ENCODE measurements at places on chromosomes 3 and 15.

GRCh38 chr15:43095708-43096347 lies 10.0 kb downstream of the UBR1 start:
- DNase-seq = no peak

GRCh38 chr15:50235794-50236193 lies 29.7 kb downstream of the HDC start:
- no peak for DNase-seq

GRCh38 chr3:100947119-100947518 lies 46.1 kb downstream of the ABI3BP start:
- DNase-seq = no peak

GRCh38 chr15:63288778-63289378 lies 11.5 kb downstream of the APH1B start:
- DNase-seq = no peak

GRCh38 chr3:165770781-165771180 lies 66.4 kb downstream of the BCHE start:
- no peak for DNase-seq

DNA sequence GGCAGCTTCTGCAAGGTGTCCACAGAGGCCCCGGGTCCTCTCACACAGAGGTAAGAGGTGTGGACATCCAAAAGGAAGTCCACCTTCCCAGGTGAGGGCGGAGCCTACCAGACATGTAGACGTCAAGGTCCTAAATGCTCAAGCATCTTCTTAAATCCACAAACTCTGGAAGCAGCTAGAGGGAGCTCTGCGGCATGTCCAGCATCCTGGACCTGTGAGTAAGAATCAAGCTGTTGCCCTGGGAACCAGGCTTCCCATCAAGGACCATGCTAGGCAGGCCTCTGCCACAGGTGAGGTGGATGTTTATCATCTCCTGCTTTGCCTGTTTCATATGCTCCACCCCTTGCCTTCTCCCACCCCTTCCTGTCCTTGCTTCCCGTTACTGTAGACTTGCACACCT lies 368.2 kb downstream of the GABRG3 start:
- DNase-seq = no peak

GRCh38 chr15:80739919-80740318 lies 39.3 kb upstream of the CEMIP start:
- DNase-seq = no peak

- DNase-seq = no peak
Observed at GRCh38 chr3:146969356-146969755, 364.2 kb upstream of the PLSCR5 start.

- DNase-seq = no peak
Observed at GRCh38 chr15:45203182-45203581, 15.4 kb upstream of the SHF start.

DNA sequence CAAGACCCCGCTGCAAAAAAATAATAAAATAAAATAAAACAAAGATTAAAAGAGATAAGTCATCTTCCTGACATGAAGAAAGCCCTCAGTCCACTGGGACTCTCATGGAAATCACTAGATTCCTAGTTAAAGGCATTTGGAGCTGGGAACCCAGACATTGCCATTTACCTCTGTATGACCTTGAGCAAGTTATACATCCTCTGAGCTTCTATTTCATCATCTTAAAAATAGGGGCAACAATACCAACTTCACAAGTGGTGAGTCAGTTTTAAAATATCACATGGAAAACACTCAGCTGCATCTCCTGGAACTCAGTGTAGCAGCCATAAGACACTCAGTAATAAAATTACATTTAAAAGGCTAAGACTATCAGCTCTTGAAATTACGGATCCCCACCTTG lies 334.8 kb downstream of the ERC2 start:
- DNase-seq = no peak

DNA sequence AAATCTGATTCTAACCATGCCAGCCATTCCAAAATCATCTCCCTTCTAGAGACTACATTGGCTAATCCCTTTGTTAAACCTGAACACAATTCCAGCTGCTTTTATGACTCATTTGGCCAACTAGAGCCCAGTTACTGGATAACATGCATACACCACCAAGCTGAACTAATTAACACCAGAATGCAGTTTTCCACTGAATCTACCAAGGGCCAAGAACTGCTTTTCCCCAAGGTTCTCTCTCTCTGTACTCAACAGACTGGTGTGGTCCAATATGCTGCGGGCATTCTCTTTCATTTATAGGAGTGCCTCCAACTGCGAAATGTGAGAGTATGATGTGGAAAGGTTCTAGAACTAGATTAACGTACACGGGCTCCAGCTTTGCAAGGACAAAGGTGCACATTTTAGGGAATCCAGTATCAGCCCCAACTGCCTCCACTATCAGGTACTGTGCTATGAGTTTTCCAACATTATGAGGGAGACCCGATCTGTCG lies 1.5 kb downstream of the CHSY1 start:
- DNase-seq = no peak

GRCh38 chr15:77497942-77498361 lies 77.3 kb downstream of the HMG20A start:
- no peak for DNase-seq

GRCh38 chr15:64058279-64058678 lies 12.0 kb upstream of the DAPK2 start:
- DNase-seq = no peak

DNA sequence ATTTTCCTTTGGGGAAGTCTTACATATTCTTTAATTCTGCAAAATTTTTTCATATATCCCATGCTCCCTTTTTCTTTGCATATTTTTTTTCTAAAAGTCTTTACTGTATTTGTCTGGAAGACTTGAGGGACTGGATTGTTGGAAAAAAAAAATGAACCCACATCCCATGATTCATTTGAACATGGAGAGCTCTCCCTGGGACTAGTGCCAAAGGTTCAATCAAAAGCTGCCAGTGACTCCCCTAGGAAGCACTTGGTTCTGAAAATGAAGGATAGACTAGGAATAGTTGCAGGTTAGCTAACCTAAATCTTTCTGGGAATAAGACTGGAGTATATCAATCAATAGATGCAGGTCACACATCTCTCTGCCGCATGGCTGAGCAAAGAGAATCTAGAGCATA lies 16.4 kb upstream of the BNC1 start:
- DNase-seq = no peak

DNA sequence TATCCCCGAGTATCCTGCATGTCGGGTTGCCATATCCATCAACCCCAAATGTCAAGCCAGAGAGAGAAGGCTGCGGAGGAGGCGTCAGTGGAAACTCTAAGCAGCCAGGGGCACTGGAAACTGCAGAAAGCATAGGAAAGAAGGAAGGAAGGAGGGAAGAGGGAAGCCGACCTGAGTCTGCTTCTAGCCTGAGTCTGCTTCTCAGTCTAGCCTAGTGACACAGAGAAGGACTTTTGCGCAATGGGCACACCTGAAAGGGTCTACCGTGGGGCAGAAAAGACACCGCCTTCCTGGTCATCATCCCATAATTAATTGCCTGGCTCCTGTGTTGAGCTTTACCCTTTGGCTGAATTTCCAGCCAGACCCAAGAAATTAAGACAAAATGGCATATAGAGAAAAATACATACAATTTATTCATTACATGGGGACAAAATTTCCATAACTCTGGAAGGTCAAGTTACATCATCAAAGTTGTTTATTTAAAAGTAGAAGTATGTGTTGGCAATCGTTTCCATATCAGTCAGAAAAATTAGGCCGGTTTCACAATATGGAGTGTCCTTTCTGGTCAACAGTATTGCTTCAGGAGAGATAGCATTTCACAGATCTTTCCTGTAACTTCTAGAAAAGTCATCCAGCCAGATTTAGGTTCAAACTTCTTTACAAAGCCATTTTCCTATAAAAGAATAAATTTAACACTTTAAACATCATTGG lies 10.3 kb downstream of the BCL2A1 start:
- DNase-seq = no peak

- no peak for DNase-seq
Observed at GRCh38 chr15:81025721-81026370, 25.1 kb downstream of the TLNRD1 start.

DNA sequence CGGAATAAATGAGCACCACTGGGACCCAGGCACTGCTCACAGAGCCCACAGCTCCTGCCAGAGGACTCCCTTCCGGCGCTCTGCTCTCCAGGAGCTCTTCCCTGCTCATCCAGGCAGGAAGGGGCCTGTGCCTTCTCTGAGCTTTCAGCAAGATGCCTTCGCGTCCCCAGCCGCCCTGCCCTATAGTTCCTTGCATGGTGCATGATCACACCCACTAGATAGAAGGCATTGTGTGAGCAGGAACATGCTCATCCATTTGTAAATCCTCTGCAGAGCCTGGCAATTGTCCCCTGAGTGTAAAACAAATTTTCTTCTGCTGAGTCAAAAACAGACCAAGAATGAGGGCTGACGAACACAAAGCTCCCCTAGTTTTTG lies 181.6 kb downstream of the MEGF11 start:
- no peak for DNase-seq

DNA sequence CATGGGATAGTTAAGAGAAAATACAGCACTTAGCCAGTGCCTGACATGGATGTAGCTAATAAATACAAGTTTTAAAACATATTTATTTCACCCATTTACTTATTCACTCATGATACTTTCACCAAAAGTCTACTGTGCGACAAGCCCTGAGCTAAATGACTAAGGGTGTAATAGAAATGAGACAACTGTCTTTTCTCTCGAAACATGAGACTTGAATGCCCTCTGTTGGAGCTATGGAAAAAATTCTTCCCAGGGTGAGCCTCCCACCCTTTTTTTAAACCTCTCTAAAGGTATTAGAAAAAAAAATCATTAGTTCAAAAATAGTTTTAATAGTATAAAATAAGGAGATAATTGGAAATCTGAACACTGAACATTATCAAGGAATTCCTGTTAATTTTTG lies 24.3 kb upstream of the RPL14 start:
- no peak for DNase-seq

GRCh38 chr15:74226761-74227540 lies 9.2 kb upstream of the CCDC33 start:
- no peak for DNase-seq

DNA sequence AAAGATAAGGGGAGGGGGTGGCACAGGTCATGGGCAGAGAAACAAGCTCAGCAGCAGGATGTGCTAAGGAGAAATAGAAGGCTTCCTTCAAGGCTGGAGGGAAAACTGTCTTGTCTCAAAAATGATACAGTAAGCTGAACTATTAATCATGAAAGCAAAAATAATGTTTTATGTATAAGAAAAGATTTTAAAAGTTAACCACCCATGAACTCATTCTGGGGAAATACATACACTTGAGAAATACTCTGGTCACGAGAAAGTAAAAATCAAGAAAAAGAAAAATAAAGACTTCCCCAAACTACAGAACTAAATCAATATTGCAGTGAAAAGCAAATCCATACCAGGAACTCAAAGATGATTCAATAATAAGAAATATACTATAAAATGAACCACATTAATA lies 80.7 kb downstream of the KLF13 start:
- no peak for DNase-seq

DNA sequence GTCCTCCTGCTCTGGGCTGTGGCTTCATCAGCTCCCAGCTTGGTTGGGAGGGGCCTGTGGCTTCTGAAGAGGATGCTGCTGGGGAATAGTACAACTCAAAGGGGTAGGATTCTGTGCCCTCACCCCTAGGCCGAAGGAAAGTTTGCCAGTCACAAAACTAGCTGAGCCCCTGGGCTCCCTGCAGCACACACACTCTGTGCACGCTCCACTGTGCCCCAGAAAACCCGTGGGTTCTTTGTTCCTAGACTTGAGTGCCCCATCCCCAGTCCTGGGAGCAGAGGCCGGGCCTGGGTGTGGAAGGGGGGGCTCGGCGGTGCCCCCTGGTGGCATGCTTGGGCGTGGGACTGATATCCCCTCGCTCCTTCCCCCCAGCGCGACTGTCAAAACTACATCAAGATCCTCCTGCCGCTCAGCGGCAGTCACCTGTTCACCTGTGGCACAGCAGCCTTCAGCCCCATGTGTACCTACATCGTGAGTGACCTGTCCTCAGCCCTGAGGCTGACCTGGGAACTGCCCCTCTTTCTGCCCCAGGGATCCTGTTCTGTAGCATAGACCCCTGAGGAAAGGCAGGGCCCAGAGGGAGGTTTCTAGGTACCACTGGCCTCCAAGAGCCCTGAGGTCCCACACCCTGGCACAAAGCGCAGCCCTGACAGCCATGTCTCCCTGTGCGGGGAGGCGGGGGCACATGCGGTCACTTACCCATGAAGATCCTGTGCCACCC lies 14.2 kb downstream of the CIB1 start:
- DNase-seq = no peak

DNA sequence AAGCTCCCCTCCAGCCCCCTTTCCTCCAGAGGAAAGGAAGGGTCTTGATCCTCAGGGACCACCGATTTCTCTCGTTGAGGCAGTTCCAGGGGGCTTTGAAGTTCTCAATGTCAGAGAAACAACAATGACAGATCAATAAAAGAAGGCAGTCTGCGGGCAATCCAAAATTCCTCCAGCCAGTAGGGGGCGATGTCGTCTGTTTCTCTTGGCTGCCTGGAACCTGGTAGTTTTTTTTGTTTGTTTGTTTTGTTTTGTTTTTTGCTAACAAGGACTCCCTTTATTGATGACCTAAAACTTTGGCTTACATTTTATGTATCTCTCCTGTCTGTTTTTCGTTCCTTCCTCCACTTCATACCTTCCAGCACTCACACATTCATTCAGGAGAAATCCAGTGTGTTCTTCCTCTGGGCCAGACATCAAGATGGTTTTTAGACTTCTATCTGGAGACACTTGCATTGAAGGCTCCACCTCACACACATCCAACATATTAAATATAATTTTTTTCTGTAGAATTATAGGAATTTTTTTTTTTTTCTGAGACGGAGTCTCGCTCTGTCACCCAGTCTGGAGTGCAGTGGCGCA lies 276.6 kb downstream of the RPLP1 start:
- no peak for DNase-seq

DNA sequence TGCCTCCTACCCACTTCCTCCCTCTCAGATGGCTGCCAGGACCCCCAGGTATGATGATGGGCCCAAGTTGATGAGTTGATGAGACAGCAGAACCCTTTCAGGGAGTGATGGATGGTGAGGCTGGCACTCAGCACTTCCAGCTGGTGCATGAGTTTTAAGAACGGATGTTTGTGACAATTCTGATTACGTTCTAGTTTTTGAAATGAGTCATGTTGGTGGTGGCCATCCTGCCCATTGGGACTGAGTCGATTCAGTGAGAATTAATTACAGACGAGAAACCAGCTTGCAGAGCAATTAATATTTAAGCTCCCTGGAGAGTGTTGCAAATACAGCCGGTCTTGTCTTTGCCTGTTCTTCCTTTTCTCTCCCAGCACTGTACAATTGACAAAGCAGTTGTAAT lies 56.9 kb upstream of the NR2C2 start:
- DNase-seq = no peak

- DNase-seq = no peak
Observed at GRCh38 chr3:160210799-160211221, 14.4 kb upstream of the C3orf80 start.

- DNase-seq = no peak
Observed at GRCh38 chr3:175121225-175121624, 262.1 kb downstream of the NAALADL2 start.

DNA sequence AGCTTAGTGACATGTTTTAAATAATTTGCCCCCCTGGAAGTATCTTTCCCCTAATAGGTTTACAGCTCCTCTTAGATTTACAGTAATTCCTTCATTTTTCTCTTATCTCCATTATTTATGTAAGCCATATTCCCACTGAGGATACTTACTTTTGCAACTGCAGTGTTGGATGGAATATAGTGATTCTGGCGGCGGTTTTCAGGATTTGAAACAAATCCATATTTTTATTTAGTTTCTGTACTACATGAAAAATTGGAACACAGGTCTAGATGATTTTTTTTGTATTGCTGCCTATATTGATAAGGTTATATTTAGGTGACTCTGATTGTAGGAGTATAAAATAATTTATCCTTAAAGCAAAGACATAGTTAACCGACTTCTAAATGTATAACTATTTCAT lies 391.6 kb upstream of the SUCLG2 start:
- no peak for DNase-seq
